ENCODE measurements at places on chromosomes 12 and 14. TPM values are rescaled to one million over a fixed set of nuclear protein-coding genes. Genes with fewer than 3 reads are reported as not detected.

AGAP2 gene
- total RNA-seq: 3.1 TPM

LRP6 gene
- 64.5 TPM for total RNA-seq

TAS2R13 gene
- total RNA-seq: 1.9 TPM

SELPLG gene
- total RNA-seq: 15.1 TPM

NINJ2 gene
- total RNA-seq: 8.6 TPM

OTX2 gene
- total RNA-seq: not detected

ENDOU gene
- total RNA-seq: not detected

TMPRSS12 gene
- total RNA-seq: not detected

LRP1-AS gene
- not detected for total RNA-seq

- DNase-seq: no peak
Observed at GRCh38 chr12:108857158-108857407, 300 bp downstream of the SSH1 start.

GRCh38 chr12:15428632-15429031, 106.3 kb downstream of the PTPRO start:
- DNase-seq: no peak

DNA sequence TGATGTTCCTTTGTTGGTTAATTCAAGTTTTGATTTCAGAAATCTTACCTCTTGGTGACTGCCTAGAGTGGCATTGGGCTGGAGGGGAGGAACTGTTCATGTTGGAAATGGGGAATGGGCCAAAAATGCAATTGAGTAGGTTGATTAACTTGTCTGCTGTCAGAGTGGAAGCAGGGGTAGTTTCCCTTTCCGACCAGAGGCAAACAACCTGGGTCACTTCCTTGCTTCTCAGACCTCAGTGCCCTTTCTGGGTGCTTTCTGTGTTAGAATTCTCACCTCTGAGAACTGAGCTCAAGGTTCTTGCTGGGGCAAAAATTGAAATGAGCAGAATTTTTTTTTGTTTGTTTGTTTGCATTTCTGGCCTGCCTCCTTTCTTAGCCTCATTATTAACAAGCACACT, 2.3 kb upstream of the M6PR start:
- DNase-seq: no peak

DNA sequence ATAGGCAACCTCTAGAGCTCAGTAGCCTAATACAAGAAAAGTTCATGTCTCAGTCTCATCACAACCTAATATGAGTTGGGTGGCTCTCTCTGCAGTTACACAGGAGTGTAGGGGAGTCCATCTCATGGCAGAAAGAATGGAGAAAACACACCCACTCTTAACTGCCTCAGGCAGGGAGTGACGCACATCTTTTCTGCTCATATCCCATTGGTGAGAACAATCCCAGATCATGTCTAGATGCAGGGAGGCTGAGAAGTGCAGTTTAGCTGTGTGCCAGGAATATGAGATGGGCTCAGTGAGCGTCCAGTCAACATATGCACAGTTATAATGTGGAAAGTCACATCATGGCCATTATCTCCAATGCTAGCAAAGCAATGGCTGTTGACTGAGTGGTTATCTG, 59.3 kb upstream of the KCNA5 start:
- no peak for DNase-seq

DNA sequence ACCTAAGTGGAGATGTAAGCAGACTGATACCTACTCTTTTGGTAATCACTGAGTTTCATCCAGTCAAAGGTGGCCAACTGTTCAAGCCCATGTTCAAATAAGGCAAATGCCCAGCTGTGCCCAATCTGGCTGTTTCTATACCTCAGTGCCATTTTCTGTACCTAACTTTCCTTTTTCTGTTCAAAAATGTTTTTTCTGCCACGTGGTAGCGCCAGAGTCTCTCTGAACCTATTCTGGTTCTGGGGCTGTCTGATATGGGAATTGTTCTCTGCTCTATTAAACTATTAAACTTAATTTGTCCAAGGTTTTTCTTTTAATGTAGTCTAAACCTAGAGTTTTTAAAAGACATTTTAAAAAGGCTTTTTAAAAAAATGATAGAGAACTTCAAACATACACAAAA, 391.2 kb downstream of the NOVA1 start:
- DNase-seq: no peak

DNA sequence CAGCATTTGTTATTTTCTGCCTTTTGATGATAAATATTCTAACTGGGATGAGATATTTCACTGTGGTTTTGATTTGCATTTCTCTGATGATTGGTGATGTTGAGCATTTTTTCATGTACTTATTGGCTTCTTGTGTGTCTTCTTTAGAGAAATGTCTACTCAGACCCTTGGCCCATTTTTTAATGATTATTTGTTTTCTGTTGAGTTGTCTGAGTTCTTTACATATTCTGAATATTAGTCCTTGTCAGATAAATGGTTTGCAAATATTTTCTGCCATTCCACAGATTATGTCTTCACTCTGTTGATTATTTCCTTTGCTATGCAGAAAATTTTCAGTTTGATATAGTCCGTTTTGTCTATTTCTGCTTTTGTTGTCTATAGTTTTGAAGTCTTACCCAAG, 317.0 kb downstream of the CEP128 start:
- no peak for DNase-seq

DNA sequence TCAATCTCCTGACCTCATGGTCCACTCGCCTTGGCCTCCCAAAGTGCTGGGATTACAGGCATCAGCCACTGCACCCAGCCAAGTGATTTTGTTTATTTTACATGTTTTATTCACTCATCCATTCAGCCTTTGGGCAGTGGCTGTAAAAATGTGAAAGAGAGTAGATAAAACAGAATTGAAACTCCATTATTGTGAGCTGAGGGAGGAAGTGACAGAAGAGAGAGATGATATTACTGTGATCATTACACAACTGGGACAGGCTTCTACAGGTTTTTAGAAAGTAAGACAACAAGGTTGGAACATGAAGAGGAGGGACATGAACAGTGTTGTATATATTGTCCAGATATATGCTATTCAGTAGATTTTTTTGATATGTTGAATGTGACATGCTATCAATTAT, 25.0 kb downstream of the CREBL2 start:
- no peak for DNase-seq

- DNase-seq: no peak
Observed at GRCh38 chr12:129234209-129234608, 380.9 kb downstream of the GLT1D1 start.

GRCh38 chr12:46530373-46531056, 157.9 kb upstream of the SLC38A2 start:
- DNase-seq: no peak

- DNase-seq: no peak
Observed at GRCh38 chr14:45526715-45527549, 273.9 kb upstream of the MIS18BP1 start.

GRCh38 chr12:27427824-27428223, 18.7 kb upstream of the SMCO2 start:
- no peak for DNase-seq

DNA sequence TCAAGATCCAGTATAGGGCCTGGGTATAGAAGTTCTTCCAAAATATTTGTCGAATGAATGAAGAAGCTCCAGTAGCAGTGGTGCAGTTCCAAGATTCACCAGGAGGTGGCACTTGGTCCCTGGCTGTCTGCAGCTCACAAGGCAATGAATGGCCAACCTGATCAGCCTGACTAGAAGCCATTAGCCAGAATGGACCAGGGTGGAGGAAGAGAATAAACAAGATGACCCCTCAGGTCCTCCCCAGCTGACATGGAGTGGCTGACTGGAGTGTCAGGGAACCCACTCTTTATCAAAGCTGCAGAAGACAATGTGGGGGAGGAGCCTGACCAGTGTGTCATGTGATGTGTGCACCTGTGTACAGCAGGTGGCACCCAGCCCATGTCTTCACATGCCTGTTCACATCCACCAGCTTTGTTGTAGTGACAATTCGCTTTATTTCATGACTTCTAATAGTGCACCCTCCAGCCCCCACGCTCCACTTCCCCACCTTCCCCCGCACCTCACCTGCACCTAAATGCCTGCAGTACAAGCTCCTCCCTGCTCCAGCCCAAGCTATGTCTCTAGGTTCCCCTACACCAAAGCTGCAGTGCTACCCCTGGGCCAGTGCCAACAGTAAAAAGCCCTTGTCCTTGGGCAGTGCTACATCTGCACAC, 3.0 kb downstream of the LTBP2 start:
- peak; percentile 99 for DNase-seq

GRCh38 chr14:54672688-54673087, 105.8 kb downstream of the SAMD4A start:
- DNase-seq: no peak

GRCh38 chr14:67411370-67411769, 595 bp downstream of the PLEK2 start:
- DNase-seq: no peak

DNA sequence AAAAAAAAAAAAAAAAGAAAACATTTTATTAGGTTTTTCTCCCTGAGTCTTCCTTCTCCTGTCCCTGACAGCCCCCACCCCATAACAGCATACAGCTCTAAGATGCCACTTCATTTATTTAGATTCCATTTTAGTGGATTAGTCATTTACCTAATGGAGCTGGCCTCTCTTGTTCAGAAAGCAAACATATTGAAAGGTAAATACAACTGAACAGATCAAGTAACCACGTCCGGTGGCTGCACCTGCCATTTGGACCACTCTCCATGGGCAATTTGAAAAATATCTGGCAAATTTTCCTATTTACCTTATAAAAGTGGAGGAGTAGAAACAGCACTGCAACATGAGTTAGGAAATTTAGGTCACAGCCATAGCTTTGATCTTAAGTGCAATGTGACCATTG, 254.6 kb downstream of the C12orf42 start:
- DNase-seq: no peak

GRCh38 chr12:5008661-5009060, 35.0 kb upstream of the KCNA5 start:
- no peak for DNase-seq

- no peak for DNase-seq
Observed at GRCh38 chr12:13870255-13870654, 111.1 kb downstream of the GRIN2B start.

DNA sequence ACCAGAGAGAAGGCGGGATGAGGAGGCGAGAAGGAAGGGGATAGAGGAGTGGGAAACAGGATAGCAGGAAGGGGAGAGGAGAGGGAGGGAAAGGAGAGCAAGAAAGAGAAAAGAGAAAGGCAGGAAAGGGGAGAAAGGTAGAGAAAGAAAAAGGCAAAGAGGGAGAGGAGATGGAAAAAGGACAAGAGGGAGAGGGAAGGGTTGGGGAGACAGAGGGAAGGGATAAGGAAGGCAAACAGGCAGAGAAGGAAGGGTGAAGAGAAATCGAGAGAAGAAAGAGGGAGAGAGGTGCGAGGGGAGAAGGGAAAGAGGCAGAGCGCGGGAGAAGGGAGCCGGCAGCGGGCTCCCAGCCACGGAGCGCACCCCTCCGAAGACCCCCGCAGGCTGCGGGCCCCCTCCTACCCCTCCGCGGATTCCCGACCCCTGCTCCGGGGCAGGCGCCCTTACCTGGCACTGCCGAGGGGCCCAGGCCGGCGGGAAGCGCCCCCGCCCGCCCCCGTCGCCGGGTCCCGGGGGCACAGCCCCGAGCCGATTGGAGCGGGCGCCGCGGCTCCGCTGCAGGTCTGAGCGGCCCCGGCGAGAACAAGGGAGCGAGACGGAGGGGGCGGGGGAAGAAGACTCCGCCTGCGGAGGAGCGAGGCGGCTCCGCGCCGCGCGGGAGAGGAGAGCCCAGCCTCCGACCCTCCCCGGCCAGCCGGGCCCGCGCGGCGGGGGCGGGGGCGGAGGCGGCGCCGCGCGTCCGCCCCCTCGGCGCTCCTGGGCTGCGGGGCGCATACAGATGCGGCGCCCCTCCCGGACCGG, at the start of gene CDH24:
Gene CDH24, minus strand, starts transcription at position 565 of the 801 bp plus-strand sequence. CDS start 1,787 bp downstream, outside the sequence.
- DNase-seq: peak; percentile 40
